ENCODE measurements at places on chromosomes 16 and 17. TPM values are rescaled to one million over a fixed set of nuclear protein-coding genes. Genes with fewer than 3 reads are reported as not detected.

Gene PRCD
- polyA plus RNA-seq: 0.93 TPM

Gene CHRNE
- polyA plus RNA-seq: 0.63 TPM

Gene TAT
- not detected for polyA plus RNA-seq

Gene C17orf113
- polyA plus RNA-seq: not detected

Gene KIF2B
- not detected for polyA plus RNA-seq

Gene CCL13
- polyA plus RNA-seq: not detected

Gene KRTAP9-4
- polyA plus RNA-seq: not detected

Gene ADAD2
- not detected for polyA plus RNA-seq

Gene TBC1D28
- polyA plus RNA-seq: not detected

Gene BICDL2
- 0.30 TPM for polyA plus RNA-seq

Gene OR4D1
- polyA plus RNA-seq: not detected

Gene CBFB
- polyA plus RNA-seq: 52.3 TPM

Gene SLC4A1
- polyA plus RNA-seq: not detected

Gene DHRS11
- polyA plus RNA-seq: 4.7 TPM

Gene MMP15
- polyA plus RNA-seq: 0.45 TPM

Gene RAB37
- not detected for polyA plus RNA-seq

Gene MSRB1
- 26.9 TPM for polyA plus RNA-seq

Gene MTMR4
- 8.2 TPM for polyA plus RNA-seq

Gene OTOA
- polyA plus RNA-seq: not detected

Gene CD300LB
- polyA plus RNA-seq: not detected

Gene PTGES3L
- 0.62 TPM for polyA plus RNA-seq

Gene KRT13
- polyA plus RNA-seq: not detected

Gene CCL18
- polyA plus RNA-seq: not detected

Gene PLK1
- polyA plus RNA-seq: 34.6 TPM

Gene ABCA9
- 0.24 TPM for polyA plus RNA-seq

Gene ZNF276
- polyA plus RNA-seq: 4.2 TPM

Gene PSMD3
- polyA plus RNA-seq: 102 TPM

Gene GOSR2
- polyA plus RNA-seq: 61.4 TPM

Gene NPIPA2
- polyA plus RNA-seq: 1.7 TPM

Gene SOST
- not detected for polyA plus RNA-seq

Gene SLC6A4
- polyA plus RNA-seq: 0.05 TPM

Gene GJC1
- polyA plus RNA-seq: 13.6 TPM

Gene PRAC1
- not detected for polyA plus RNA-seq

Gene GAS7
- 6.7 TPM for polyA plus RNA-seq
